ENCODE measurements at places on chromosomes 3 and 15. TPM values are rescaled to one million over a fixed set of nuclear protein-coding genes. Genes with fewer than 3 reads are reported as not detected.

The TRIM42 gene
- not detected for total RNA-seq

The KLHL40 gene
- not detected for total RNA-seq

The ISLR gene
- 1.9 TPM for total RNA-seq

The HCLS1 gene
- 0.47 TPM for total RNA-seq

- H3K36me3 ChIP-seq = no peaks in the 10 kb centered on the region
These were observed 83.3 kb downstream of the SNRK start for GRCh38 chr3:43369404-43370292.

GRCh38 chr3:3109407-3110298 lies 521 bp downstream of the IL5RA start:
- H3K27ac ChIP-seq = no peak overlapping the region
- H3K4me1 ChIP-seq = no peaks in the 10 kb centered on the region
- H3K27me3 ChIP-seq = peaks cover 1% of the 10 kb centered on the region
- no peak for DNase-seq

- no peaks in the 10 kb centered on the region for H3K36me3 ChIP-seq
- no peak for DNase-seq
- peaks cover 50% of the 10 kb centered on the region for H3K27me3 ChIP-seq
- peak within 1 kb of the TSS; percentile 27 for H3K4me3 ChIP-seq
These were observed at the start of gene ITGA11 for GRCh38 chr15:68431792-68432401. ITGA11 (minus strand) TSS chr15:68432163; CDS start chr15:68432066, 97 bp downstream.

- H3K27me3 ChIP-seq = peaks cover under 1% of the 10 kb centered on the region
- DNase-seq = no peak
- no peaks in the 10 kb centered on the region for H3K4me1 ChIP-seq
- no peaks in the 10 kb centered on the region for H3K36me3 ChIP-seq
- H3K4me3 ChIP-seq = no peak overlapping the region
These were observed 1014.7 kb upstream of the CFAP20DC start for GRCh38 chr3:60064210-60065178.

- H3K27ac ChIP-seq = peak overlapping the region; percentile 86
- no peaks in the 10 kb centered on the region for H3K27me3 ChIP-seq
- DNase-seq = no peak
- H3K4me3 ChIP-seq = no peak overlapping the region
These were observed 415.3 kb upstream of the ALCAM start for GRCh38 chr3:104951426-104951825.

- no peak overlapping the region for H3K27ac ChIP-seq
- H3K36me3 ChIP-seq = no peaks in the 10 kb centered on the region
- no peak for DNase-seq
- no peak overlapping the region for H3K4me3 ChIP-seq
- no peaks in the 10 kb centered on the region for H3K4me1 ChIP-seq
These were observed 55.1 kb downstream of the WDR76 start for GRCh38 chr15:43881944-43882343.

DNA sequence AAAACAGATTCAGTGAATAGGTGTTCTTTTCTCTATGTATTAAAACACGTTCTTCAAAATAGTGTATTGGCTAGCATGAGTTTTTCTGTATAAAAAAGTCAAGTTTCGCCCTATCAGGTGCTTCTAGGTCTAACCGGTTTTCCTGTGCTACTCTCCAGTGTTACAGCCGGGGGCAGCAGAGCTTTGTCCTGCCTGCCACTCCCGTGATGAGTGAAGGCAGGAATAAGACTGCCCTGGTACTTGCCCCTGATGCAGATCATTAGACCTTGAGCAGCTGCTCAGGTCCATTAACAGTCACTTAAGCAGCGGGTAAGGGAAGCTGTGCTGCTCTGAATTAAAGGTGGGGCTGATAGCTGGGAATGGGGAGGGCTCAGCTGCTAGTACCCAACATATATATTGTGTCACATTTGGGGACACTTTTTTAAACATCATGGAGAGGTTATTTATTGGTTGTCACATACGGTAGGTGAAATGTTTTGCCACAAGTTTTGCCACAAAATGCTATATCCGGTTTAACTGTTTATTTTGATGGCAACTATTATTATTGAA lies 1.3 kb upstream of the UNC13C start:
- no peak overlapping the region for H3K27ac ChIP-seq
- peaks cover 3% of the 10 kb centered on the region for H3K27me3 ChIP-seq
- H3K4me3 ChIP-seq = no peak overlapping the region
- DNase-seq = no peak
- no peaks in the 10 kb centered on the region for H3K4me1 ChIP-seq

DNA sequence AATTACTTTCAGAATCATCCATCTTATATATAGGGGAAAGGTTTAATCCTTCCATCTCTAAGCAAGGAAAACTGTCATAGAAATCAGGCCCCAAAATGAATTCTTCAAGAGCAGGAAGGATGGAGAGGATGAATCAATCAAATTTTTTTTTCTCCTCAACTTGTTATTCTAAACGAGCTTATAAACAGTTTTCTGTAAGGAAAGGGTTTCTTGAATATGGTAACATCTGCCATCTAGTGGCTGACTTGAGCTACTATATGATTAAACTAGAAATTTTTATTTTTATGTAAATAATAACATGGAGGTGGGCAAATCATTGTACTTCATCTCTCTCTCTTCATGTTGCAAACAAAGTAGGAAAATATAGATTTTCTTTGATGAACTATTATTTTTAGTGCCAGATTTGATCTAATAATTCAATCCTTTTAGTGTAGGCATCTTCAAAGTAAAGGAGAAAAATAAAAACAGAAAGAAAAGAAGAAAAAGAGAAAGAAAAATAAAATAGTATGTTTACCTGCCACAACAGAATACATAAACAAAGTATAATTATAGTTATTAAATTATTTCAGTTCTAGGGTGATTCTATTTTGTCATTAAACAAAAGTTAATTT lies 146.6 kb downstream of the SERPINI1 start:
- no peaks in the 10 kb centered on the region for H3K36me3 ChIP-seq
- peaks cover 3% of the 10 kb centered on the region for H3K27me3 ChIP-seq
- peaks cover 1% of the 10 kb centered on the region for H3K4me1 ChIP-seq
- DNase-seq = peak; percentile 49
- peak overlapping the region; percentile 34 for H3K4me3 ChIP-seq
- H3K27ac ChIP-seq = no peak overlapping the region

GRCh38 chr3:193553586-193553985 lies 1.1 kb downstream of the ATP13A4 start:
- H3K4me1 ChIP-seq = no peaks in the 10 kb centered on the region
- no peaks in the 10 kb centered on the region for H3K27me3 ChIP-seq
- DNase-seq = no peak
- no peaks in the 10 kb centered on the region for H3K36me3 ChIP-seq
- no peak overlapping the region for H3K27ac ChIP-seq
- no peak overlapping the region for H3K4me3 ChIP-seq

All from HFFc6 (cell line).